ENCODE measurements at places on chromosomes 6 and 20.

DNA sequence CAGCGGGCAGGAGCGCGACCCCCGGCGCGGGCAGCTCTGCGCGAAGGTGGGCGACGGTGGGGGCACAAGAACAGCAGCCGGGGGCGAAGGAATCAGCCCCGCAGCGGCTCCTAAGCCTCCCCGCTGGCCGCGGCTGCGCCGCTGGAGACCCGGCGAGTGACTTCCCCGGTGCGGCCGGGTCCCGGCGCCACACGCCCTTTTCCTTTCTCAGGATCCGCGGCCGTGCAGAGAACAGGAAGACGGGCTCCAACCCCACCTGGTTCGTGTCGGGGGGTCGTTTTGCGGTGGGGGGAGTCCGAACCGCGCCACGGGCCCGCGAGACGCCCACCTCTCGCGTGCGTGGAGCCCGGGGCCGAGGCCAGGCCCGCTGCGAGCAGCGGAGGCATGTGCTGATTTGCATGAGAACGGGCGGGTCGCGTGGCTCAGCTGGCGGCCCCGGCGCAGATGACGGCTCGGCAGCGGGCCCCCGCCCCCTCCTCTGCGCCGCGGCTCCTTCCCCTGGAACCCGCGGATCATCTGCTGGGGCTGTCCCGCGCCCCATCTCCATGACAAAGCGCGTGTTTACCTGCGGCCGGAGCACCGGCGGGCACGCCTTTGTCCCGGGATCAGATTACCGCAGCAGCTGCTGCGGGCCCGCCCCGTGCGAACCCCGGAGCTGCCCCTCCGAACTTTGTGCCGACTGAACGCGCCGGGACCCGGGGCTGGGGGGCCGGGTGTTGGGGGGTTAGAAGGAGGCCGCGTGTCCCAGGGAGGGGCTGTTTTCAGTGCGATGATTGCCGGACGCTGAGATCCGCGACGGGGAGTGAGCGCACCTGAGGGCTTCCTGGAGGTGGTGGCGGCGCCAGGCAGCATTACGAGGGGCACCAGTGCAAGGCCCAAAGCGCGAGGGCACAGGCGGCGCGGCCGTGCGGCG is 4.9 kb upstream of the DLL1 start:
- DNase-seq = no peak

DNA sequence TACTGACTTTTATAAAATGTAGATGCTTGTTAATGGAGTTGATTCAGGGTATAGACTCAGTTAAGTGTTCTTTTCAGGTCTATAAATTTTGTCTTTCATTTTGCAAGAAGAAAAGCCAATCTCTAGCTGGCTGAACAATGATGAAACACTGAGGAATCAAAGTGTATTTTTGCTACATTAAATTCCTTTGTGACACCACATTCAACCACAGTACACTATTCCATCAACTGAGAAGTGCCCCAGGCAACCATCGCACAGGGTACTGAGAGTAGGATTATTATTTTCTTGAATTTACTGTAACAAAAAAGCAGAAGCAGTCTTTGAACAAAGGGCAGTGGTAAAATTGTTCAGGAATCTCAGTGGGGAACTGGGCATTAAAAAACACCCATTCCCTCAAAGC is 83.6 kb downstream of the PREP start:
- DNase-seq = no peak

DNA sequence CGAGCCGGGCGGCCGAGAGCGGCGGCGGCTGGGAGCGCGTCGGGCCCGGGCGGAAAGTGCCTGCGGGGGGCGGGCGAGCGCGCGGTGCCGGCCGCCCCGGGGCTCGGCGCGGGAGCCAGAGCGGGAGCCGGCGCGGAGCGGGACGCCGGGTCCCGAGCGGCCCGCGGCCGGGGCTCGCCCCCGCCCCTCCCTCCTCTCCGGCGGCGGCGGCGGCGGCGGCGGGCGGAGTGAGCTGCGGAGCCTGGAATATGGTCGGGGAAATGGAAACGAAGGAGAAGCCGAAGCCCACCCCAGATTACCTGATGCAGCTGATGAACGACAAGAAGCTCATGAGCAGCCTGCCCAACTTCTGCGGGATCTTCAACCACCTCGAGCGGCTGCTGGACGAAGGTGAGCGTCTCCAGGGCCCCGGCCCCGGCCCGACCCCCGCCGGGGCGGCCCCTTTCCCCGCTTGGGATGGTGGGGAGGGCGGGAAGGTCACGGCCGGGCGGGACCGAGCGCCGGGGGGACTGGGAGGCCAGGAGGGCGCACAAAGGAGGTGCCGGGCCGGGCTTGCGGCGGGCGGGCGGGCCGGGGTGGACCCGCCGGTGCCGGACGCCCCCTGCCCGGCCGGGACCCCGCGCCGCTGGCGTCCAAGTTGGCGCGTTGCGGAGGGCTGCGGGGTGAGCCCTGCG is 565 bp downstream of the QKI start:
- DNase-seq = no peak

DNA sequence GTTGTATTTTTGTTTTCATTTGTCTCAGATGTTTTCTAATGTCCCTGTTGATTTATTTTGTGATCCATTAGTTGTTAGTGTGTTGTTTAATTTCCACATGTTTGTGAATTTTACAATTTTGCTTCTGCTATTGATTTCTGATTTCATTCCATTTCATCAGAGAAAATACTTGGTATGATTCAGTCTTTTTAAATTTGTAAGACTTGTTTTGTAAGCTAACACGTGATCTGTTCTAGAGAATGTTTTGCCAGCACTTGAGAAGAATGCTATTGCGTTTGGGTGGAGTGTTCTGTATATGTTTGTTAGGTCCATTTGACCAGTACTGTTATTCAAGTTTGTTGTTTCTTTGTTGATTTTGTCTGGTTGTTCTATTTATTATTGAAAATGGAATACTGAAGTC is 53.9 kb downstream of the KIZ start:
- DNase-seq = no peak

- DNase-seq = no peak
Observed at GRCh38 chr6:116158641-116159040, 32.7 kb upstream of the COL10A1 start.

All from lower leg skin (tissue), 4 donors.